ENCODE measurements at places on chromosomes 3 and 15.
A peak's percentile ranks its signal among the peaks of the same experiment; 100 is the strongest.

- no peak for DNase-seq
Measured at GRCh38 chr3:194673761-194674160, 1.8 kb upstream of the LSG1 start.

DNA sequence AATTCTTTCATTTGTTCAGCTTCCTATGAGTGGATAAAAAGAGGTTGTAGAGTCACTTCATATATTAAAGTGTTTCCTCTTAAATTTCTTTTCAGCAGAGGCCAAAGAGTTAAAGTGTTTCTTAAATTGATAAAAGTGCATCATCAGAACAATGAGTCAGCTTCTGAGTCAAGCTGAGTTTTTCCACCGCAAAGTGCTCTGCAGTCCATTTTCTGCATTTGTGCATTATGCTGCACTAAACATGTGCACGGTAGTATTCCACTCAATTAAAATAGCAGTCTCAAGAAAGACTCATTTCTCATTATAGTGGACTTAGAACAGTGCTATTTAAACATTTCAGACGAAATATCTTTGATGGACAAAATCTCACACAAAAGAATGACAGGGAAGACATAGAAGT lies 152.0 kb downstream of the ZBBX start:
- DNase-seq = no peak

DNA sequence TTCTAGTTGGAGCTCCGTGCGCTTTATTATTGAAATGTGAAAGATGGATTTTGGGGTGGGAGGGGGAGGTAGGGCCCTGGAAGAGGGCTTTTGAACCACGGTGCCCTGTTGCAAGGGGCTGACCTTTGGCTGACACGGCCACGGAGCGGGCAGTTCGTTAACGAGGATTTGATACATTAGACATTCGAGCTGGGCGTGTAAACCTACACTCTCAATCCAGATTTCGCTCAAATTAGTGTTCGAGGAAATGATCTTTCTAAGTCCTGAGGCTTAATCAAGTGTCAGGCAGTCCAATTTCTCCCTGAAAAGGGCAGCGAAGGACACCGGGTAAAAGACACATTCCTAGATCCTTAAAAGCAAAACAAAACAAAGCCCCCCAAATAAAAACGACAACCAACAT lies 13.0 kb downstream of the ZIC1 start:
- peak; percentile 28 for DNase-seq

- DNase-seq = no peak
Measured at GRCh38 chr3:88912294-88912877, 195.0 kb upstream of the EPHA3 start.

GRCh38 chr15:39788800-39789565 lies 6.3 kb upstream of the FSIP1 start:
- DNase-seq = no peak

Measured in left hindlimb (tissue), 1 donor.